ENCODE measurements at places on chromosomes 11 and 22. TPM values are rescaled to one million over a fixed set of nuclear protein-coding genes. Genes with fewer than 3 reads are reported as not detected.

APLP2 gene
- 437 TPM for total RNA-seq

OR4A15 gene
- not detected for total RNA-seq

CDC42EP1 gene
- 69.5 TPM for total RNA-seq

MS4A6E gene
- total RNA-seq = not detected

FGF3 gene
- total RNA-seq = not detected

KIF18A gene
- total RNA-seq = 12.1 TPM

DNAL4 gene
- total RNA-seq = 23.7 TPM

VPS11 gene
- 20.7 TPM for total RNA-seq

VSIG2 gene
- total RNA-seq = not detected

CARD16 gene
- 11.5 TPM for total RNA-seq

DDI1 gene
- total RNA-seq = not detected

OR52H1 gene
- not detected for total RNA-seq

Data from myometrial cell (primary cell).